GM12891 (cell line): ENCODE measurements at places on chromosomes 11 and 22.

GRCh38 chr11:29629286-29629685 lies 387.5 kb downstream of the KCNA4 start:
- DNase-seq: no peak

DNA sequence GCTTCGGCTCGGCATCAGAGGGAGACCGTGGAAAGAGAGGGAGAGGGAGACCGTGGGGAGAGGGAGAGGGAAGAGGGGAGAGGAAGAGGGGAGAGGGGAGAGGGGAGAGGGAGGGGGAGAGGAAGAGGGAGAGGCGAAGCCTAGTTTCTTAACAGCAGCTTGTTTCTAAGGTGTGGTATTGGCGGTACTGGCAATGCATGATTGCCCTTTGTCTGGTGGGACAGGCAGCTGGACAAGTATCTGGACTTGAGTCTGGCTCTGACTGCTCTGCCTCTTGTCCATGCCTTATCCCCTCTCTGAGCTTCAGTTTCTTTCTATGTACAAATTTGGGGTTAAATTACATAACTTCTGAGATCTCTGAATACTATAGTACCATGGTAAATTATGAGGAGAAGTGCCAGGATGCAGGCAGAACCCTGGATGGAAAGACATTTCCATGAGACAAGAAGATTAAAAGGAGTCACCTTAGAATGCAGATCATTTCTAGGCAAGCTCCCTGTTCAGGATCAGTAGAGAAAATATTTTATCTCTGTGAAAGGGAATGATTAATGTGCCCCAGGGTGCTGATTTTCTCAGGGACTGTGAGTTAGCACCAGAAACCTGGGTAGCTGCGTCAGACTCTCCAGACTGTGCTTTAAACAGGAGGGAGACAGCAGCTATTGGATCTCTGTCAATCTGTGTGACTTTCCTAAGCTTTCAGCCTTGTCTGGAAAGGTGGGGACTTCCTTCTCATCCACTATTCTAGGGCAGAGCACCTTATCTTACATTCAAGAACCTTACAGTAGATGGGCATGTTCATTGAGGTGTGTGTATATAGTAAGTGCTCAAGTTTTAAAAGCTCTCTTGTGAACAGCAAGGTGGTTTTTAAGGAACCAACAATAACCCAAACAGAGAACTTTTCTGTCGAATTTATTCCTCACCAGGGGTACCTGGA lies 31.9 kb upstream of the CCDC90B start:
- DNase-seq: no peak

- peak; percentile 90 for DNase-seq
Observed at GRCh38 chr11:120108154-120108784, 29.6 kb downstream of the TRIM29 start.

GRCh38 chr11:12963792-12964536 lies 45.2 kb upstream of the RASSF10 start:
- DNase-seq: peak; percentile 72

- DNase-seq: no peak
Observed at GRCh38 chr11:86458294-86459001, 83.8 kb downstream of the CCDC81 start.

- no peak for DNase-seq
Observed at GRCh38 chr11:102983486-102983885, 28.0 kb upstream of the MMP13 start.

- DNase-seq: no peak
Observed at GRCh38 chr11:93520726-93521509, 22.3 kb downstream of the SMCO4 start.

GRCh38 chr11:117743121-117743815 lies 53.7 kb downstream of the DSCAML1 start:
- no peak for DNase-seq

- DNase-seq: no peak
Observed at GRCh38 chr11:65042891-65043290, 1.9 kb downstream of the SAC3D1 start.

DNA sequence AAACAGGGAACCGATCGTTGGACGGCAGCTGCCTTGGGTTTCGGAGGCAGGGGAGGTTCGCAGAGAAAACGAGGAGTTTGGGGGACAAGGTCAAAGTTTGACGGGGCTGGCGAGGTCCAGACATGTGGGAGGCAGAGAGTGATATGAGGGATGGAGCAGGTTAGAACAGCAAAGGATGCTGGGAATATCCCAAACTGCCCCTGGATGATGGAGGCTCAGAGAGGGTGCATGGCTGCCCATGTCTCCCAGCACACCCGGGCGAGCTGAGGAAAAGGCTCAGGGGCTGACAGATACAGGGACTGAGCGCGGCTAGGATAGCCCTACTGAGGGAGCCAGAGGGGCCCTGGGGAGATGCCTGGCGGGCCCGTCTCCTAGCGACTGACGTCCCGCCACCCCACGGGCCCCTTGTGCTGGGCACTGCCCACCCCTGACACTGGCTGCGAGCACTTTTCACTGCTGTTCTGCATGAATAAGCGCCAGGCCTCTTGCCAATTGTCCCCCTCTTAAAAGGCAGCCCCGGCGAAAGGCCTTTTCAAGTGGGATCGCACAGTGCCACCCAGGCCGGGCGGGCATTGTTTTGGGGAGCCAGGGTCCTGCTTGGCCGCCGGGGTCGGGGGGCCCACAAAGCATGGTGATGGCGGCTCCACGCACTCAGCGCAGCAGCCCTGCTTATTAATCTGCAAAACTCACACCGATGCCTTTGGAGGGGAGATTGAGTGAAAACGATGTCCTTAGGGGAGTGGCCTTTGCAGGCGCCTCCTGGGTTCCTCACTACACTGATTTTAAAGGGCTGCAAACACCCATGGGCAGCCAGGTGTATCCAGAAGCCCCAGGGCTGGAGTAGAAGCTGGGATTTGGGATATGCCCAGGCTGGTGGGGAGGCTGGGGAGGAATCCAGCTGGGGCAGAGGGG lies 90.0 kb upstream of the LINC01488 start:
- DNase-seq: no peak

GRCh38 chr11:83680321-83680720 lies 394.2 kb upstream of the CCDC90B start:
- no peak for DNase-seq
